ENCODE measurements at places on chromosomes 3 and 15.

- no peak for DNase-seq
Observed at GRCh38 chr15:99753066-99753465, 19.8 kb upstream of the LYSMD4 start.

DNA sequence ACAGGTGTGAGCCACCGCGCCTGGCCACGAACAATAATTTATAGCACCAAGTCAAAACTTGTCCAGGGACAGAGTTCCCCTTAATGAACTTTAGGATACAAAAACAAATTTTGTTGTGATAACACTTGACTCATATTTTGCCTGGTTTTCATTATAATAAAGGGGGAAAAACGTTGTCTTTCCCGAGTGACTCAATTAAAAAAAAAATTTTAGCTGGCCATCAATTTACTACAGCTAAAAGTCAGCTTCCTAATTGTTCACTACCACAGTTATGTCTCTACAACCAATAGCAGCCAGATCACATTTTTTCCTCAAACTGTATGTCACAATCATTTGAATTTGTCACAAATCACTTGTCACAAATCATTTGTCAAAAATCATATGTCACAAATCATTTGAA, 116.0 kb downstream of the P3H2 start:
- no peak for DNase-seq

DNA sequence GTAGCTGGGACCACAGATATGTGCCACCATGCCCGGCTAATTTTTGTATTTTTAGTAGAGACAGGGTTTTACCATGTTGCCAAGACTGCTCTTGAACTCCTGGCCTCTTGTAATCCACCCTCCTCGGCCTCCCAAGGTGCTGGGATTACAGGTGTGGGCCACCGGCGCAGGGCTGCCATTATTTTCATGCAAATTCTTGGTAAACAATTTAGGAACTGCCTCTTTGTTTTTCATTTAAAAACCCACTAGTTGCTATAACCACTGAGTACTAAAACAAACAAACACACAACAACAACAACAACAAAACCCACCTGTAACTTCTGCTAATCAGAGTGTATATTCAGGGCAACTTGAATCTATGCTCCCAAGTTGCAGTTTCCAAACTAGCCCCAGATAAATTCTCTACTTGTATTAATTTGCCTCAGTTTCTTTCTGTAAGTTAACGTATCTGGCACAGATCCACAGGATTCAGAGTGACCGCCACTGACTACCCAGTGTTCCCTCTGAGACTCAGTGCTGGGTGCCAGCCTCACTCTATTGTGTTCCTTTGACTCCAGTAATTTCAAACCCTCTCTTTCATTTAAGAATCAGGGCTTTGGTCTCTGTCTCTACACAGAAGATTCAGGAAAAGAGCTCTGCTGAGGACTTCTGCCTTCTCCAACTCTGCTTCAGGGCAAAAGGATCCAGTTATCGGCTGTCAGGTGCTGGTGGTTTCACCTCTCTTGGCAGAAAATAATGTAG, 18.6 kb upstream of the ZNF710 start:
- no peak for DNase-seq

GRCh38 chr3:111852540-111852939, 6.5 kb upstream of the PHLDB2 start:
- DNase-seq = no peak

DNA sequence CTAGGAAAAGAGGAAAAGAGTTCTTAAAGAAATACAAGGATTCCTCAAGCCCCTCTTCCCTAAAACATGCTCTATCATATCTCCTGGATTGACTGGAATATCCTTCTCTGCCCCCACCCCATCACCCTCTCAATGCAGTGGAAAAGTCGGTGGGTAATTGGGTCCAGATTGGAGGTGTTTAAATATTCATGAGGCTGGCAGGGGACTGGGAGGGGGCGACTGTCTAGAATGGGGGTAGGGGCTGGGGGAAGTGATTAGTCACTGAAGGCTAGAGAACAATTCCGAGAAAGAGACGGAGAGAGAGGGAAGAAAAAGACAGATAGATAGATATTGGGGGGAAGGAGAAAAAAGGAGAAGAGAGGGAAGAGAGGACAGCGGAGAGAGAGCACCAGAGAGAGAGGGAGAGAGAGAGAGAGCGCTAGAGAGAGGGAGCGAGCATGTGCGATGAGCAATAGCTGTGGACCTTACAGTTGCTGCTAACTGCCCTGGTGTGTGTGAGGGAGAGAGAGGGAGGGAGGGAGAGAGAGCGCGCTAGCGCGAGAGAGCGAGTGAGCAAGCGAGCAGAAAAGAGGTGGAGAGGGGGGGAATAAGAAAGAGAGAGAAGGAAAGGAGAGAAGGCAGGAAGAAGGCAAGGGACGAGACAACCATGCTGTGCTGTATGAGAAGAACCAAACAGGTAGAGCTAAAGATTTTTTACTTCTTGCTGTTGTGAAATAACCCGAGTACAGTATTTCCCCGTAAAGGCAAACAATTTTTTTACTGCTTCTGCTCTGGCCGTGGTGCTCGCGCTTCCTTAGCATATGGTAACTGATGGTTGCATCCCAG, at the start of gene GAP43:
GAP43 (plus strand) TSS at position 467 of the 825 bp plus-strand sequence; CDS start at position 647, 180 bp downstream.
- no peak for DNase-seq

GRCh38 chr3:124281453-124282316, 289.8 kb upstream of the ROPN1 start:
- no peak for DNase-seq

- no peak for DNase-seq
Observed at GRCh38 chr3:27623085-27623753, 98.9 kb downstream of the EOMES start.

DNA sequence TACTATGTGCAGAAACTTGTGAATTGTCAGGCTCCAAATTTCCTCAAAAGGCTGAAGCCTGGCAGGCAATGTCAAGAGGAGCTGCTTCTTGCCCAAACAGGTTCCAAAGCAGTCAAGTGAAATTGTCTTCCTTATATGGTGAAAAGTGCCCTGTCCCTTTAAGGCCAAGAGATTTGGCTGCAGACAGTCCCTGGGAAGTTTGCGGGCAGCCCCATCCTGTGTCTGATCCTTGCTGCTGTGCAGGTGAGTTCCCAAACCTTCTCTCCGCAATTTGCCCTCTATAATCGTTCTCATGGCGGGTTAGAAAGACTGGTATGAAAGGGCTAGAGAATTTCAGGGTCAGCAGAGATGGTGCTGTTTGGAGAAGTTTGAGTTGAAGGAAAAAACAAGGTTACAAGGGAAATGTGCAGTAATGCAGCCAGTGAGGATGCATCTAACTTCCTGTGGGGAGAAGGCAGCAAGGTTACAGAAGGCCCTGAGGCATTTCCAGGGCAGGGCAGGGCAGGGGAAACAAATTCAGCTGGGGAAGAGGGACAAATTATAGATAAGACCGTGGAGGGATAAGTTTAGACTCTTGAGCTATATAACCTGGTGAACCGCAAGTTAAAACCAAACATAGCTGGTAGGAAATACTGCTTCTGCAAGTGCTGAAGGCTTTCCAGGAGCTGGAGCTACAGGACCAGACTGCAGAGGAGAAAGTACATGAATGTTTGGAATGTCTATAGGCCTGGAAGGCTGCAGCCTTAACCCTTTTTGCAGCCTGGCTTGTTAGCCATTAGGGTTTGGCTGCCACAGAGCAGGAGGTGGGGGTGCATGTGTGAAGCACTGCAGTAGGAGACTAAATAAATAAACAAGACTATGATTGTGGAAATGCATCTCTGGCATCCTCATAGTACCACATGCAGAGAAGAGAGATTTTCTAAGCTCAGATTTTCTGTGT, 256.2 kb upstream of the IL12A start:
- DNase-seq = no peak

All from naive thymus-derived CD8-positive, alpha-beta T cell (primary cell).